Activated CD4-positive, alpha-beta T cell treated with anti-CD3 and anti-CD28 coated beads, Interleukin-2, amount 10 ng/mL, durations not matched to agents 7 days and 5 days (primary cell): ENCODE measurements at places on chromosomes 1 and 21.

- no peak for DNase-seq
Observed at GRCh38 chr1:184472136-184472535, 85.3 kb downstream of the C1orf21 start.

DNA sequence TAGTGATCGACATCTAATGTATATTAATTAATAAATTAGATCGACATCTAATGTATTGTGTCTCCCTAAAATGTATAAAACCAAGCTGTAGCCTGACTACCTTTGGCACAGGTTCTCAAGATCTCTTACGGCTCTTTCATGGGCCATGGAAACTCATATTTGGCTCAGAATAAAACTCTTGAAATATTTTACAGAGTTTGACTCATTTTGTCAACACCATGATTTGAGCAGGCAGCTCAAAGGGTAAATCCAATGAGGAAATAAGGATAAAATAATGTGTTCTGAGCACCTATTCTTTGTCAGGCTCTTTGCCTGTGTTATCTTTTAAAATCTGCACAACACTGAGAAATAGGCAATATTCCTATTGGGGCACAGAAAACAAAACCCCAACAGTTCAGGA, 223.4 kb upstream of the DUSP10 start:
- no peak for DNase-seq

- no peak for DNase-seq
Observed at GRCh38 chr1:77120950-77121349, 98.3 kb downstream of the PIGK start.

- no peak for DNase-seq
Observed at GRCh38 chr1:36401602-36402503, 4.1 kb upstream of the LSM10 start.

DNA sequence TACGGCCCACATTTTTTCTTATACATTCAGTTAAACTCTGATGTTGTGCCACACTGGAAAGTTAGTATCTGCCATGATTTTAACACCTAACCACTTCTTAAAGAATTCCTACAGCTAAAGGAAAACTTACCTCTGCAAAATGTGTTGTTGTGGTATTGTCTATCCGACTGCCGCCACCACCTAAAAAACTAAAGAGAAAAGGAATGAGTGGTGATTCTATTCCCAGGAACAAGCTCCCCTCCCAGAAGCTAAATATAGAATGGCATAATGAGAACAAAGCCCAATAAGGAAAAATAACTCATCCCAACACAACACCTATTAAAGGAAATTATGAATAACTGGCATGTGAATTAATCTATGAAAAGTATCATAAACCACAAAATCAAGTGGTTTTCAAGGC, 39.5 kb downstream of the RNF115 start:
- no peak for DNase-seq

DNA sequence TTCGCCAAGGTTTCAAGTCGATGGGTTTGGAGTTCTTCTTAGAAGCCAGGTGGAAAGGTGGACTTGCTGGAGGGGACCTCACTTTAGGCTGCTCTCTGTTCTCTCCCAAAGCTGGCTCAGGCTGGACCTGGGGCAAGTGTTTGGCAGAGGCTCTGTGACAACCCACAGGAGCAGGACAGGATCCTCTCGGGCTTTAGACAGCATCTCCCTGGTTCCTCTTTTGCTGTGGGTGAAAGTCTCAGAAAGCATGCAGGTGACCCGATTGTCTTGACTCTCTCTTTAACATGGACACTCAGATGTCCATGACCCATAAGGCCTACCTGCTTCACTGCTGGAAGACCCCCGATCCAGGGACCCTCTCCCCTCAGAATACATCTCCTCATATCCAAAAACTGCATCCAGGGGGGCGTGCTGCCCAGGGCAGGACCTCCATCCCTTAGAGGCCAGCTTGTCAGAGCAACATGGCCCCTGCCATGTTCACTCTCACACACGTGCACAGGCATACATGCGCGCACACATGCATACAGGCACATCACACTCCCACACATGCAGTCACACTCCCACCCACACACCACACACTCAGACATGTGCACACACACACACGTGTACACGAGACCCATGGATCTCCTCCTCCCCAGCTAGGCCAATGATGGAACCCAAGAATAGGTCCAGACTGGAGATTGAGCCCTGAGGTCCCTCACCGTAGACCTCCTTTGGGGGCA, 21.3 kb downstream of the MRPL37 start:
- DNase-seq: no peak

GRCh38 chr1:101237229-101237837, 514 bp downstream of the S1PR1 start:
- peak; percentile 12 for DNase-seq

GRCh38 chr1:30052178-30052577, 671.2 kb downstream of the MATN1 start:
- DNase-seq: no peak

DNA sequence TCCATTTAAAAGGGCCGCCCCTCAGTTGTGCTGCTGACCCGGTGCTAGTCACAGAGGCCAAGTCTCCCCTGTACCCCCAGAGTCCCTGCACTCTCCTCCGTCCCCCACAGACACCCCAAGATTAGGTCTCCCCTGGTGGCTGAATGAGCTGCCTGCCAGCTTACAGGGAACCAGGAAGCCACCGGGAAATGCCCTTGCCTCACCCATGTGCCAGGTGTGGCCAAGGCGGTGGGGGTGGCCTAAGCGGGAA, 32.7 kb downstream of the HSPG2 start:
- no peak for DNase-seq

- DNase-seq: no peak
Observed at GRCh38 chr1:222976453-222976852, 161.6 kb downstream of the DISP1 start.

- DNase-seq: no peak
Observed at GRCh38 chr1:167752219-167752985, 30.6 kb downstream of the MPZL1 start.

- DNase-seq: no peak
Observed at GRCh38 chr1:44587796-44588460, 86.4 kb downstream of the TMEM53 start.

GRCh38 chr1:194117582-194117981, 931.2 kb upstream of the B3GALT2 start:
- DNase-seq: no peak

GRCh38 chr1:87702455-87702854, 373.8 kb downstream of the LMO4 start:
- DNase-seq: no peak

- no peak for DNase-seq
Observed at GRCh38 chr1:230832476-230832875, 35.8 kb downstream of the C1orf198 start.

- no peak for DNase-seq
Observed at GRCh38 chr1:41711581-41711980, 207.1 kb downstream of the HIVEP3 start.

GRCh38 chr1:14612256-14612655, 13.8 kb downstream of the KAZN start:
- no peak for DNase-seq

GRCh38 chr1:47996406-47997226, 569 bp downstream of the TRABD2B start:
- no peak for DNase-seq

GRCh38 chr1:58883888-58884482, 100.1 kb upstream of the JUN start:
- no peak for DNase-seq
